Calu3 (cell line): ENCODE measurements at places on chromosomes 1 and 21. TPM values are rescaled to one million over a fixed set of nuclear protein-coding genes. Genes with fewer than 3 reads are reported as not detected.
A peak's percentile ranks its signal among the peaks of the same experiment; 100 is the strongest.

DNA sequence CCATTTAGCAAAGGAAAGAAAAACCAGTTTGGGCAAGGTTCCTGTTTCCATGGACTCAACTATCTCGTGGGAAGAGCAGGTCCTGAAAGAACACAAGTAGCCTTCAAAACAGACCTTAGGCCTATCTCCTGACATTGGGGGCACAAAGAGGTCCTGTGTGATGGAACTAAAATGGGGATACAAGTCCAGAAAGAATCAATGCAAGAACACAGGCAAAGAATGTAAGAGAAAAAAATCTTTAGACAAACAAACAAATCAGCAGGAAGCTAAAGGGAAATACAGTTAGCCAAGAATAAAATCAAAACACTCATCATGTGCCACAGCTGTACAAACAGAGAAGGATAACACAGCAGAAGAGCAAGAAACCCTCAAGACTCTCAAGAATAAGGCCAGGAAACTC, 28.2 kb downstream of the SLC30A10 start:
- DNase-seq: no peak
- H3K27ac ChIP-seq: no peak overlapping the region
- peaks cover 6% of the 10 kb centered on the region for H3K4me1 ChIP-seq
- peaks cover 18% of the 10 kb centered on the region for H3K27me3 ChIP-seq
- no peak overlapping the region for H3K4me3 ChIP-seq
- H3K36me3 ChIP-seq: no peaks in the 10 kb centered on the region

The PLA2G5 gene
- not detected in 2 replicates for total RNA-seq

GRCh38 chr1:200228486-200228885, 181.3 kb downstream of the ZNF281 start:
- no peak overlapping the region for H3K4me3 ChIP-seq
- H3K36me3 ChIP-seq: no peaks in the 10 kb centered on the region
- no peak for DNase-seq
- no peaks in the 10 kb centered on the region for H3K27me3 ChIP-seq
- no peaks in the 10 kb centered on the region for H3K4me1 ChIP-seq
- no peak overlapping the region for H3K27ac ChIP-seq

- H3K4me3 ChIP-seq: peak overlapping the region; percentile 78
- H3K4me1 ChIP-seq: peaks cover 18% of the 10 kb centered on the region
- peaks cover 36% of the 10 kb centered on the region for H3K36me3 ChIP-seq
Observed at GRCh38 chr1:6233376-6233775, 2.4 kb downstream of the ICMT start.

The QSOX1 gene
- total RNA-seq: 462 and 505 TPM in 2 replicates

DNA sequence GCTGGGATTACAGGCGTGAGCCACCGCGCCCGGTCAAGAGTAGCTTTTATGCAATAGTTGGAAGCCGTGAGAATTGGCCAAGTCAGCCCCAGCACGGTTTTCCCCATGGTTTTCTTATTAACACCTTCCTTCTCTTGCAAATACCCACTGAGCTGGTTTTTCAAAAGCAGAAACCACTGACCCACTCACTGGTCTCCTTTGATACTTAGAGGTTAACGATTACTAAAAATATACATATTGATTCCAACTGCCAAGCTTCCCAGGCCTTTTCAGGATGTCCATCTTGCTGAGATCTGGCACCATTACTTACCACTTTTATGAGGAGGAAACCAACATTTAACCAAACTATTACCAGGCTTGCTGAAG, 25.9 kb upstream of the TARDBP start:
- no peak for DNase-seq
- no peaks in the 10 kb centered on the region for H3K36me3 ChIP-seq
- H3K27me3 ChIP-seq: peaks cover 25% of the 10 kb centered on the region
- H3K4me1 ChIP-seq: peaks cover 1% of the 10 kb centered on the region

DNA sequence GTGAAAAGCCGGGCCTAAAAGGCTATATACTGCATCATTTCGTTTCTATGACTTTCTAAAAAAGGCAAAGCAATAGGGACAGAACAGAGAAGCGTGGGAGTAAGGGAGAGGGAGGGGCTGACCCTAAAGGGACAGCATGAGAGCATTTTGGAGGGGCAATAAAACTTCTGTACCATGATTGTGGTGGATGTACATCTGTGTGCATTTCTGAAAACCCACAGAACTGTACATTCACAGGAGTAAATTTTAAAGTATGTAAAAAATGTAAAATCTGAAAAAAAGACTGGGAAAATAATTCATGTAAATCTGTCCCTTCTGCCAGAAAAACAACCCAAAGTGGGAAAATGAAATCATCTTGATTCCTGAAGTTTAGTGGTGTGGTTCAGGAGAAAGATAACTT, 235.4 kb downstream of the CENPF start:
- no peak for DNase-seq
- H3K27ac ChIP-seq: no peak overlapping the region
- H3K4me3 ChIP-seq: no peak overlapping the region
- H3K36me3 ChIP-seq: no peaks in the 10 kb centered on the region
- no peaks in the 10 kb centered on the region for H3K27me3 ChIP-seq
- H3K4me1 ChIP-seq: peaks cover 16% of the 10 kb centered on the region

DNA sequence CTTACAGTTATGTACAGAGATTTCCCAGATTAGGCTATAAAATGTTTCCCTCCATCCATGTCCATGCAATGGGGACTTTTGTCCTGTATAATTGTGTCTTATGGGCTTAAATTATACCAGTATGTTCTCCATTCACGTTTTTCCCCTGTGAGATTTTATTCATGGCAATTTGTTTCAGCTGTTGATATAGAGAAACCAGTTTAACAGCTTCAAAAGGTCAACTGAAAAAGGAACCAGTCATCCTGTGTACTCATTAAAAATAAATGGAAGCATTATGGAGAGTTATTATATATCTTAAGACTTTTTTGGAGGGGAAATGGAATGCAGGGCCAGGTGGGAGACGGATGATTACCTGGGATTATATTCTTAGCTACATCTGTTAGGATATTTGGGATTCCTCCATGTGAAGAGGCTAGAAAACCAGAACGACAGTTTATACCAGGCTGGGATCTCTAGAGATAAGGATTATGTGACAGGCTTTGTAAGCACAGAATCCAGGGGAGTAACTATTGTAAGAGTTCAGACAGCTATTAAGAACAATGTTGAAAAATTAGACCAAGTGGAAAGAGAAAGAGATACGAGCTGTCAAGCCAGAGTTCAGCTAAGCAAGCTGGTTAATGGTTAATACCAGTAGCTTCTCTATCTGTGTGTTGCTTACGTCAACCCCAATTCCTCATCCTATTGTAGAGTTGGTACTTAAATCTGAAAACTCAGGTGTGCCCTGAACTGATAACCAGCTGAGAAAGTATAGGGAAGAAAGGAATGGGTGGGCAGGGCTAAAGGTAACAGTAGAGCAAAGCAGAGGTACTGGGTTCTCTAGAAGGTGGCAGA, 12.4 kb upstream of the ZNF697 start:
- peak overlapping the region; percentile 59 for H3K27ac ChIP-seq
- no peaks in the 10 kb centered on the region for H3K36me3 ChIP-seq
- DNase-seq: no peak
- H3K27me3 ChIP-seq: no peaks in the 10 kb centered on the region
- peak overlapping the region; percentile 57 for H3K4me3 ChIP-seq
- peaks cover 34% of the 10 kb centered on the region for H3K4me1 ChIP-seq

The LDLRAD1 gene
- 0.24 TPM in 1 of 2 replicates, not detected in the other for total RNA-seq

The SLAMF8 gene
- total RNA-seq: not detected in 2 replicates

DNA sequence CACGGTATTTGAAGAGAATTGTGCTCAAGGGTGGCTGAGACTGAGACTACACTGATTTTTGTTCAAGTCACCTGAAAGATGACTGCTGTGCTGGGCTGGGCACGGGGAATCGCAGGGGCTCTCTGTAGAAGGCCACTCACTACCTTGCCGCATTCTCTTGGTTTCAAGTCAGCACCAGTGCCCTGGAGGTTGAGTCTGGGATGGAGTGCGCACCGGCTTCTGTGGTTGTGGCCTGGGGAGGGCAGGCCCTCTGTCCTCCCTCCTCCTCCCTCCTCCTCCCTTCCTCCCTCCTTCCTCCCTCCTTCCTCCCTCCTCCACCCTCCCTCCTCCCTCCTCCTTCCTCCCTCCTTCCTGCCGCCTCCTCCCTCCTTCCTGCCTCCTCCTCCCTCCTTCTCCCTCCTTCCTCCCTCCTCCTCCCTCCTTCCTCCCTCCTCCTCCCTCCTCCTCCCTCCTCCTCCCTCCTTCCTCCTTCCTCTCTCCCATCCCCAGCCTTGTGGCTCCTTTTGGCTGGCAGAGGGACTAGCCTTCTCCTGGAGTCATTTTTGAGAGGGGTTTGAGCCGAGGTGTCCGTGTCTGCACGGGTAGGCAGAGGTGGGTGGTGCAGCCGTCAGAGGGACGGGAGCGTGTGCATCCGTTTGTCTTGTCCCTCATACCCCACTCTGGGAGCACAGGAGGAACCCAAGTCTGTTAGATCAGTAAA, 9.5 kb downstream of the RER1 start:
- no peak overlapping the region for H3K4me3 ChIP-seq
- no peaks in the 10 kb centered on the region for H3K4me1 ChIP-seq
- peaks cover 57% of the 10 kb centered on the region for H3K36me3 ChIP-seq
- H3K27me3 ChIP-seq: no peaks in the 10 kb centered on the region
- no peak overlapping the region for H3K27ac ChIP-seq

DNA sequence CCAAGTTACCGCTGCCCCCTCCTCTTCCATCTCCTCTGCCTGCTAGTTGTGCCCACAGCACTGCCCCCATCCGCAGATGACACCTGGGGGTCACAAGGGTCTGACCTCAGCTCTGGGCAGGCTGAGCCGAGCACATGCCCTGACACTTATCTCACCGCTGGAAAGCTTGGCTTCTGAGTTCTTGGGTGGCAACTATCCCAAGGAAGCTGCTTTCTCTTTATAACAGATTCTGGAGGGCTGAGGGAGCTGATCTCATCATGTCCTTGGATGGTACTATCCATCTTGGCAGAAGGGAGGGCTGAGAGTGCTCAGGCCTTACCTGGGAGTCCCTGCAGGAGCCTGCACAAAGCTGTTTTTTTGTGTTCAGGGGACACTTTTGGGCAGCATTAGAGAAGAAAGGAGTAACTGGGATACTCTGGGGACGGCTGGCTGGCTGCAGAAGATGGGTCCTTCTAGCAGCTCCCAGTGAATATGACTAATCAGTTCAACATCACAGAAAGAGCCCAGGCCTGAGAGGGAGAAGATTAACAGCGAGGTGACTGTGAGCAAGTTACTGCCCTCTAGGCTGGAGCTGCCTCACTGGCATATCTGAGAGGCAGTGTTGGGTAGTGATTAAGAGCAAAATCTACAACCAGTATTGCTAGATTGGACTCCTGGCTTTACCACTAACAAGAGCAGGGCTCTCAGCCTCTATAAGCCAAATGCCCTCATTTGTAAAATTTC, 71.6 kb downstream of the PLXNA2 start:
- H3K36me3 ChIP-seq: no peaks in the 10 kb centered on the region
- no peak overlapping the region for H3K27ac ChIP-seq
- H3K4me1 ChIP-seq: peaks cover 21% of the 10 kb centered on the region
- DNase-seq: no peak
- H3K27me3 ChIP-seq: no peaks in the 10 kb centered on the region

- H3K27ac ChIP-seq: no peak overlapping the region
- H3K4me1 ChIP-seq: peaks cover 78% of the 10 kb centered on the region
- H3K36me3 ChIP-seq: no peaks in the 10 kb centered on the region
- H3K4me3 ChIP-seq: no peak overlapping the region
- no peak for DNase-seq
Observed at GRCh38 chr1:65166572-65167305, 18.7 kb downstream of the AK4 start.

The ILDR2 gene
- 0.91 and 1.9 TPM in 2 replicates for total RNA-seq

The LAMC2 gene
- total RNA-seq: 498 and 642 TPM in 2 replicates

- H3K36me3 ChIP-seq: no peaks in the 10 kb centered on the region
- H3K4me3 ChIP-seq: no peak overlapping the region
- H3K27ac ChIP-seq: no peak overlapping the region
- no peaks in the 10 kb centered on the region for H3K27me3 ChIP-seq
- H3K4me1 ChIP-seq: no peaks in the 10 kb centered on the region
Observed at GRCh38 chr1:173775578-173776226, 48.8 kb upstream of the DARS2 start.

DNA sequence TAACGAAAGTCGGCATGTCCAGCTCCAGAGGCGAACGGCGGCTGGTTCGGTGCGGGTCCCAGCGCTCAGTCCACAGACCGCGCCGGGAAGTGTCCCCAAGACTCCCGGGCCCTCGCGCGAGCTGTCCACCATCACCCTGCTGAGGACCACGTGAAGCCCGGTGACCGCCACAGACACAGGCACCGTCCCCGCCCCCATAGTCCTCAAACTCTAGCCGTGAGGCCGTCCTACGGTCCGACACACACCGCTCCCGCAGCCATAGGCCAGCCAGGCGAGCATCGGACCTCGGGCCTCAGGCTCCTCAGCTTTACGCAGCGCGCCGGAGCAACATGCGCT, 535 bp downstream of the SETD4 start:
- H3K4me3 ChIP-seq: peak overlapping the region; percentile 83
- DNase-seq: peak; percentile 37
- no peaks in the 10 kb centered on the region for H3K4me1 ChIP-seq
- no peaks in the 10 kb centered on the region for H3K27me3 ChIP-seq
- peaks cover 23% of the 10 kb centered on the region for H3K36me3 ChIP-seq

GRCh38 chr1:153203130-153203529, at the start of gene LELP1:
Gene LELP1 (plus strand): TSS chr1:153203430. CDS start chr1:153204708, 1,278 bp downstream.
- no peak within 1 kb of the TSS for H3K4me3 ChIP-seq
- no peaks in the 10 kb centered on the region for H3K4me1 ChIP-seq
- H3K27me3 ChIP-seq: peaks cover 95% of the 10 kb centered on the region
- DNase-seq: no peak

- H3K27me3 ChIP-seq: peaks cover 19% of the 10 kb centered on the region
- DNase-seq: no peak
- H3K36me3 ChIP-seq: no peaks in the 10 kb centered on the region
- H3K4me3 ChIP-seq: no peak overlapping the region
- no peaks in the 10 kb centered on the region for H3K4me1 ChIP-seq
Observed at GRCh38 chr1:95371666-95372282, 137.8 kb downstream of the RWDD3 start.

- H3K36me3 ChIP-seq: no peaks in the 10 kb centered on the region
- H3K27me3 ChIP-seq: peaks cover 12% of the 10 kb centered on the region
- DNase-seq: no peak
- no peak overlapping the region for H3K27ac ChIP-seq
- no peak overlapping the region for H3K4me3 ChIP-seq
- H3K4me1 ChIP-seq: no peaks in the 10 kb centered on the region
Observed at GRCh38 chr1:242086093-242086492, 87.2 kb upstream of the MAP1LC3C start.

DNA sequence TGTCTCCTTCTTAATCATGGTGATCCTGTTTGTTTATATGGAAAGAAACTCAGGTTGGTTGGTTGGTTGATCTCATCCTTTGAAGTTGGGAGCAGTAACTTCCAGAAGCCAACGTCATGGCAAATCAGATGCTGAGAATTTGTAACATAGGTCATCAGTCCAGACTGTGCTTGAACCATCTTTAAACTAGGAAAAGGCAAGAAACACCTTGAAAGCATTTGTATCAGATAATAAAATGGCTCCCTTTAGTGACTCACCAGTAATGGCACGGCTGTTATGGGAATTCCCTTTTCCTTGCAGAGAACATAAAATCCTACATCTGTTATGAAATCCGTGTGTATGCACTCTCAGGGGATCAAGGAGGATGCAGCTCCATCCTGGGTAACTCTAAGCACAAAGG, 58.1 kb downstream of the SERBP1 start:
- peaks cover 5% of the 10 kb centered on the region for H3K36me3 ChIP-seq
- H3K4me1 ChIP-seq: peaks cover 26% of the 10 kb centered on the region

The AVPR1B gene
- total RNA-seq: not detected in 2 replicates
